Left renal pelvis (tissue), 4 donors: ENCODE measurements at places on chromosomes 1 and 21. TPM values are rescaled to one million over a fixed set of nuclear protein-coding genes. Genes with fewer than 3 reads are reported as not detected.

GRCh38 chr1:18319099-18319498 lies 161.6 kb upstream of the KLHDC7A start:
- no peak for DNase-seq

DNA sequence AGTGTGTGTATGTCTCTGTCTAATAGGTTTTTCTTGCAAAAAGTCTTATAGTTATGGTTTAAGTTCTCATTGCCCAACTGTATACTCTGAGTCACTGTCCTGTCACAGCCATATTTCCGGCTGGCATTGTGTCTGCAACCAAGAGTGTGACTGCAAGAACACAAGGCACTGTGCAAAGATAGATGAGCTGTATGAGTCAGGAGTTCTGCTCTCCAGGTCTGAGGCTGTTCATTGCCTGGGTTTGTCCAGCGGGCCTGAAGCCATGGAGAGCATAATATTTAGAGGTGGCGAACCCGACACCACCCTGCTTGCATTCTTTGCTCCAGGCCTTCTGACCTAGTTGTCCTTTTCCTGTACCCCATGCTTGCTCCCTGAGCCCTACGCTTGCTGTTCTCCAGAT lies 50.9 kb upstream of the CNIH3 start:
- no peak for DNase-seq

Gene UMODL1
- polyA plus RNA-seq = 0.08 TPM

Gene GUCA2B
- polyA plus RNA-seq = not detected

Gene HTR1D
- polyA plus RNA-seq = 0.32 TPM
